CD4-positive, alpha-beta T cell treated with Interleukin-1 beta for 1 hour (primary cell): ENCODE measurements at places on chromosomes 11 and 22.

- no peak for DNase-seq
Observed at GRCh38 chr22:35766654-35767580, 49.2 kb downstream of the APOL5 start.

GRCh38 chr22:44098021-44098739, 74.1 kb downstream of the PARVB start:
- DNase-seq, result no peak

DNA sequence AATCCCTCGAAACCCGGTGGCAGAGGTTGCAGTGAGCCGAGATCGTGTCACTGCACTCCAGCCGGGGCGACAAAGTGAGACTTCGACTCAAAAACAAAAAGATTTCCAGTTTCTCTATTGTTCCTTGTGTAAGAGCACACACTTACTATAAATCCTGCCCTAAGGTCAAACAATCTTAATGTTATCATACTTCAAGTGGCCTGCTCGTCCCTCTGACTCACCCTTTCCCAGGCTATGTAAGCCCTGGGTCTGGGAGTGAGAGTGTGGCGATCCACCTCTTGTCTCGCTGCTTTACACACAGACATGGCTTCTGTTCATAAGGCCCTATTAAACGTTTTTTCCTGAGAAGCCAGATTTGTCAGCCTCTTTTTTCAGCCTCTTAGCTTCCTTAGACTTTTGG, 24.4 kb upstream of the A4GALT start:
- no peak for DNase-seq

GRCh38 chr22:27647540-27647939, 154.0 kb downstream of the MN1 start:
- DNase-seq, result no peak

GRCh38 chr11:112608509-112608908, 347.8 kb upstream of the PLET1 start:
- no peak for DNase-seq

DNA sequence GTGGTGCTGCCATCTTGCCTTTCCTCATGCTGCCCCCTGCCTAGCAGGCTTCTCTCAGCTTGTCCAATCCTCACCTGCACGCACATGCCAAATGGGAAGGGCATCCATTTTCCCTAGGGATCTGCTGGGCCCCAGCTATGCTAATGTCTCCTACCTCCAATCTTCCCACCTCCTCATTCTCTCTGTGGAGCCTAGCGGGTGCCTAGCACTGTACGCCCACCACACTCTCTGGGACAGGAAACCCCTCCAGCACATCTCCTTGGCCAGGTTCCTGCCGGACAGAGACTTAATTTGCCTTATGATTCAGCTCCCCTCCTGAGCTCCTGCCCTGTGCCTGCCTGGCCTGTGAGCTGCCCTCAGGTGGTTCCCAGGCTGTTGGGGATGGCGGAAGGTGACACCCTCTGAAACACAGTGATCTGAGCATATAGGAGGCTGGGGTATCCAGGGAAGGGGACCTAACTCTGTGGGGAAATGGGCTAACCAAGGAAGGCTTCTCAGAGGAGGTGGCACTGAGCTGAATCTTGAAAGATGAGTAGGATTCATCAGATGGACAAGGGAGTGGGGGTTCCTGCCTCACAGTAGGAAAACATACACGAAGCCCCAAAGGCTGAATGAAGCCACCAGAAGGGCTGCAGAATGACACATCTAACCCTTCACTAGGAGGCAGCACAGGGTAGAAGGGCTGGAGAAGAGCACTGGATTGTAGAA, 79.2 kb upstream of the WNT11 start:
- no peak for DNase-seq

DNA sequence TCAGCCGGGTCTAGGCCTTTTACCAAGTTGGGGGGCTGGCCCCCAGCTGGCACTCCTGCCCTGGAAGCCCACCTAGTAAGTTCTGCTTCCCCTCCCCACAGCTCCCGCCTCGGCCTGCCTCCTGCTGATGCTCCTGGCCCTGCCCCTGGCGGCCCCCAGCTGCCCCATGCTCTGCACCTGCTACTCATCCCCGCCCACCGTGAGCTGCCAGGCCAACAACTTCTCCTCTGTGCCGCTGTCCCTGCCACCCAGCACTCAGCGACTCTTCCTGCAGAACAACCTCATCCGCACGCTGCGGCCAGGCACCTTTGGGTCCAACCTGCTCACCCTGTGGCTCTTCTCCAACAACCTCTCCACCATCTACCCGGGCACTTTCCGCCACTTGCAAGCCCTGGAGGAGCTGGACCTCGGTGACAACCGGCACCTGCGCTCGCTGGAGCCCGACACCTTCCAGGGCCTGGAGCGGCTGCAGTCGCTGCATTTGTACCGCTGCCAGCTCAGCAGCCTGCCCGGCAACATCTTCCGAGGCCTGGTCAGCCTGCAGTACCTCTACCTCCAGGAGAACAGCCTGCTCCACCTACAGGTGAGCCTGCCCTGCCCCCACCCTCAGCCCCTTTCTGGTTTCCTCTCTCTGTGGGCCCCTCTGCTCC, 7.3 kb downstream of the RTN4RL2 start:
- no peak for DNase-seq

DNA sequence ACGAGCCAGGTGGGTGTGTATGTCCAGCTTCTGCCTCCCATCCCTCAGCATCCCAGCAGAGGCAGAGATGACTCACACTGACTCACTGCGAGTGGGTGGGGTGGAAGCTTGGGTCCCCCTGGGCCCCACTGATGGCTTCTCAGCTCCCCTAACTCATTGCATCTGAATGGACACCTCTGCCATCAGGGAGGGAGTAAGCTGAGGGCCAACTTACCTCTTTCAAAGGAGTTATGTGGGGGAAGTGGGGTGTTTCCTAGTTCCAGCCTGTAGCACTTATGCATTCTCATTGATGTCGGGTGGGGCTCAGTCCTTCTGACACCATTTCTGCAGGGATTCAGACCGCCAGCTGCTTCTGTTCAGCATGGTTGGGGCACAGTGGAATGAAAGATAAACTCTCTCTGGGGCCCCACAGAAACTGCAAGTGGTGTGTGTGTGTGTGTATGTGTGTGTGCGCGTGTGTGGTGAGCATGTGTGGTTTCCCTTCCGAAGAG, 1425.8 kb downstream of the TBC1D22A start:
- peak; percentile 31 for DNase-seq

- no peak for DNase-seq
Observed at GRCh38 chr22:37387793-37388192, 39.5 kb downstream of the ELFN2 start.

- no peak for DNase-seq
Observed at GRCh38 chr11:87454241-87454640, 416.5 kb downstream of the TMEM135 start.
